ENCODE measurements at places on chromosomes 2 and 18. TPM values are rescaled to one million over a fixed set of nuclear protein-coding genes. Genes with fewer than 3 reads are reported as not detected.
A peak's percentile ranks its signal among the peaks of the same experiment; 100 is the strongest.

DNA sequence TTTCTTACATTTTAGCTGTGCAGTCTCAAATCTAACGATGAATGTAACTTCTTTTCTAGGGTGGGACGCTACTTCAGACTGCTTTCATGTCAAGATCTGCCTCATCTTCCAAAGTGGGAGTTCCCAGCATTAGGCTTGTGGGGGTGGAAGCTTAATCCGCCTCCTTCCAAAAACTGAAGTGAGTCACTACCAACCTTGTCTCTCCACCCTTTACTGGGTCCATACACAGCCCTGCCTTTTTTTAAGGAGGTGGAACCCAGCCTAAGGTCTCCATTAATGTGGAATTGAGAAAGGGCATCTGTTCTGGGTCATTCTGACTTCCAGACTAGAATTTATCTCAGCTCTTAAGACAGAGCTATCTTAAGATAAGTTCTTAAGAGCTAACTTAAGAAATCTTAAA is 42.0 kb upstream of the NFE2L2 start:
- ATAC-seq = no peak

- ATAC-seq = peak; percentile 76
Measured at GRCh38 chr2:235500761-235501672, 7.2 kb downstream of the AGAP1 start.

GRCh38 chr2:154995361-154995760 is 296.9 kb downstream of the KCNJ3 start:
- ATAC-seq = no peak

ADGRF3 gene
- total RNA-seq = 1.4 TPM

CENPA gene
- 36.1 TPM for total RNA-seq

DNA sequence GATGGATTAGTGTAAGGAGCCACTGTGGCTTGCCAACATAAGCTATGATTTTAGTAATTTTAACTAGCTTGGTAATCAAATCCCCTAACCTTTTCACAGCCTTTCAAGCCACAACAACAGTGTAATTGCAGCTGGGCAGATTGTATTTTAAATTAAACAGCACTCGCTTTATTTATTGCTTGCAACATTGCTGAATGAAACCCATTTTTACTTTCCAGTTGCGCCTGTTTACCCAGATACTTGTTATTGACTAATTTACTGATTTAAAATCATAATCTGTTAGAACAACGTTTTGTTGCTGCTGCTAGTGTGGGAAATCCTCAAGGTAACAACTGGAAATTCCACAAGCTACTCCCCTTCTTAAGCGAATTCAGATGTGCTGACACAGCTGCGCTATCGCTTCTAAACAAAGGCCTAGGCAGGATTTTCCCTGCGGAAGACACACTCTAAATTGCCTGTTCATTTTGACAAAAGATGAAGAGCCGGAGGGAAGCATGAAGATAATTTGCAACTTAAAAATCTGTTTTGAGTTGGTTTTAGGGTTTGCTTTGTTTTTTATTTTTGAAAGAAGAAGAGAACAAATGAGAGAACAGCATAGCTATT is 283.9 kb downstream of the ALPK2 start:
- ATAC-seq = no peak

MC2R gene
- not detected for total RNA-seq

DNA sequence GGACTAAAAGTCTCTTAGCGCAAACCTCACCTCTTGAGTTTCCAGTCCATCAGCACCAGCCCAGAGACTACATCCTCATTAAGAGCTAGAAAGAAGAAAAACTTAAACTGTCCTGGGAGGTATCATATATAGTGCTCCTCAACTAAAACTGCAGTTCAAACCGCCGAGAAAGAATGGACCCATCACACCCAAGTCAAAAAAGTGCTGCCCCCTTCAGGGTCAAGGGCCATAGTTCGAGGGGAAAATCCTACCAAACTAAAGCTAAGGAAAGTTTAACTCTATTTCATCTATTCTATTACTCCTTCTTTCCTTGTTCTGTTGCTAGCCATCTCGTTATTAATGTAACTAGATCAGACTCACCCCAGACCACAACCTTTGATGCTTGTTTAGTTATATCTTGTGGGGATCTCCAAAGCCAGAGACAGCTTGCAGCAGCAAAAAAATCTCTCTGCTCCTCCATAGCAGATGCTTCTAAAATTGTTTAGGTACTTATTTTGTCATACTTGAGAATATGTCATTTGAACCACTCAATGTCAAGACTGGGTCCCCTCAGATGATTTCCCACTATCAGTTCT is 134.5 kb upstream of the RMP24 start:
- ATAC-seq = no peak

DPP4 gene
- 97.7 TPM for total RNA-seq

DNA sequence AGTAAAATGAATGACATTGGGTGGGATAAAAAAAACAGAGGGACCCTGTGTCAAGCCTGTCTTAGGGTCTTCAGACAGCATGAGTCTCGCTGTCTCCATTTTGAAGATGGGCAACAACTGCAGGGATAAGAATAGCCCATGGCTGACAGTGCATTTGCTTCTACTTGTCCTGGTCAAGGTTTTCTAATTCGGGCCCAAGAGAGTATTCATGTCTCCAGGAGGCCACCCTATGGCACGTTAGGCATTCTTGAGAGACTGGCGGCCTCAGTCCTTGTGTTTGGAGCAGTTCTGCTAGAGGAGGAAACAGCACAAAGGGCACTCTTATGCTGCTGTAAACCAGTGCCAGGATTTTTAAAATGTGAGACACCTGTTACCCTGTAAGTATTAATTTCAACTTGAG is 9.5 kb upstream of the MYL1 start:
- ATAC-seq = no peak

- ATAC-seq = peak; percentile 88
Measured at GRCh38 chr2:38866773-38867443, 8.8 kb downstream of the DHX57 start.

GRCh38 chr2:216830346-216830745 is 29.5 kb downstream of the TNP1 start:
- ATAC-seq = no peak

IL36RN gene
- total RNA-seq = not detected

DRC1 gene
- not detected for total RNA-seq

DNA sequence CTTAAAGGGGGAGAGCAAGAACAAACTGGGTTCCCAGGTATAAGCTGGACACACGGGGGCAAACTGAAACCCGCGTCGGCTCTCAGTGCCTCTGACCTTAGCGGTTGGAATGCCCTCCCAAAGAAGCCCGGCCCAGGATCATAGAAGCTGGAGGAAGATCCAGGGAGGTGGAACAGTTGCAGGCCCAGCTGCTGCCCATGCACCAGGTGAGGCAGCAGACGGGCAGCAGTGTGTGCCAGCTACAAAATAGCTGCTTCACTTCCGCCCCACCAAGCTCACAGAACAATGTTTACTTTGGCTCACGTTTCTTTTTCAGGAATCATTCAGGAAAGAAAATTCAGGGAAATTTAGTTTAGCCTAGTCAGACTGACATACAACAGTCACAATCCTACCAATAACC is 3.9 kb upstream of the ERMN start:
- ATAC-seq = no peak

GRCh38 chr2:78263571-78263970 is 741.4 kb upstream of the LRRTM4 start:
- no peak for ATAC-seq

DNA sequence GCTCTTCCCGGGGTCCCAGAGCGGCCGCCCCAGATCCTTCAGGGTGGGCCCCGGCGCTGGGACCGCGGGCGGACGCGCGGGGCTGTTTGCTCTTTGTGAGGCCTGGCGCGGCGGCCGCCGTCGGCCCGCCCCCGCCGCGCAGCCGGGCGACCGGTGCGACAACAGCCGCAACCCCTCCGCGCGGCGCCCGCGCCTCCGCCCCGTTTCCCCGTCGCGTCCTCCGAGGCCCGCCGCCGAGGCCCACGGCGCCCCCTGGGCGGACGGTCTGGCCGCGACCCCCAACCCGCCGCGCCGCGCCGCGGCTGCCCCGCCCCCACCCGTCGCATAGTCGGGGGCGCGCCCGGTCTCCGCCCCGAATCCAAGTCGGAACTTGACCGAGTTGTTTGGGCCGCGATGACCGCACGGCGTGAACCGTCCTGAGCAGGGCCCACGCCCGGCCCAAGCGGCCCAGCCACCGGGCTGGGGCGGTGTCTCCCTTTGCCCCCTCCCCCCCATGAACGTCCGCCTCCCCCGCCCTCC is 448 bp downstream of the YPEL5 start:
- ATAC-seq = no peak

DNA sequence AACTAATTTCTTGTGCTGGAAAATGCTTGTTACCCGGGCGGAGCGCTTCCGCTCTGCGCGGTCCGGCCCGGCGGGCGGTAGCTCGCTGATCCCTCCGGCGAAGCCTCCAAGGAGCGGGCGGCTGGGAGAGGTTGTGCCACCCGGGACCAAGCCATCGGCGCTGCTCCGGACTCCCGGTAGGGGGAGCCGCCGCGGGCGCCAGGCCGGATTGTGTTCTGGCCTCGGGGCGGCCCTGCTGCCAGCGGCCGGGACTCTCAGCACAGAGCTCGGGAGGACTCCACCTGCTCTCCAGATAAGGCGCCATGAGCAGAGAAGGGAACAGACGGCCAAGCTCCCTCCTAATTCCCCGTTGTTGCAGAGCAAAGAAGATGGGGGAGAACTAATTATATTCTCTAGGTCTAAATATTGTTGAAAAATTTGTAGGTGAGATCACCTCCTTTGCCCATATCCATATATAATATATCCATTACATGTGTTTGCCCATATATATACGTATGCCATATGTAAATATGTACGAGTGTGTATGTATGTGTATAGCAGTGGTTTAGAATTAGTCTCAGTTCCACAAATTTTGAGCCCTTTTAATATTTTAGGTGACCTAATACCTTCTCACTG is 13.8 kb upstream of the SATB2 start:
- peak; percentile 56 for ATAC-seq

DNA sequence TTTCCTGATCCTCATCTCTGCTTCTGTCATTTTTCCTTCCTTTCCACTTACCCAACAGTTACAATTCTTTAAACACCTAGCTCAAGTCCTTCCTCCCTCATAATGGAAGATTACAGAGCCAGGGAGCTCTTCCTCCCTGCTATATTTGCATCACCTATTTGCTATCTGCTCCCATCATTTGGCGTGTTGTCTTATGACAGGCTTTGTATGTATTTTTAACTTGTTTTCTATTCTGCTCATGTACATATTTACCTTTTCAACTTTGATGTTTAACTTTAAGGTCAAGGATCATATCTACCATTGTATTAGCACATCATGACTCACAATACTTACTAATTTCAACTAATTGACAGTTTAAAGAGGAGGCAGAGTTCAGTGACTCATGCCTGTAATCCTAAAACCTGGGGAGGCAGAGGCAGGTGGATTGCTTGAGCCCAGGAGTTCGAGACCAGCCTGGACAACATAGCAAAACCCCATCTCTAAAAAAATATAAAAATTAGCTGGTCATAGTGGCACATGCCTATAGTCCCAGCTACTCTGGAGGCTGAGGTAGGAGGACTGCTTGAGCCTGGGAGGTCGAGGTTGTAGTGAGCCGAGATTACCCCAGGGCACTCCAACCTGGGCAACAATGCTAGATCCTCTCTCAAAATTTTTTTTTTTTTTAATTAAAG is 308.0 kb upstream of the STON1 start:
- ATAC-seq = no peak

DNA sequence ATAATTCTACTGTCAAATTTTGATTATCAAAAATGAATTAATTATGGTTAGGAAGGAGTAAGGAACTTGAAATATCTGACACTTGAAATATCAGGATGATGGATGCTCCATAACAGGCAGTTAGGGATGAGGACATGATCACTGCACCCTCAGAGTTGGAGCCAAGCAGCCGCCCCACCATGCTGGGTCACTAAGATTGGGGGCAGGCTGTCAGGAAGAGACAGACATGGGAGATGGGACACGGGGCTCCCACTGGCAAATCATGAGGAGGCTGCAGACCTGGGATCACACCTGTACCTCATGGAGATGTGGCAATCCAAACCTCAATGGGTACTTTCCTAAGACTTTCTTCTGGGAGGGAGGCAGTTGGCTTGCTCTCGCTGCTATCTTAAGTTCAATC is 982.0 kb upstream of the ZEB2 start:
- ATAC-seq = no peak

DNA sequence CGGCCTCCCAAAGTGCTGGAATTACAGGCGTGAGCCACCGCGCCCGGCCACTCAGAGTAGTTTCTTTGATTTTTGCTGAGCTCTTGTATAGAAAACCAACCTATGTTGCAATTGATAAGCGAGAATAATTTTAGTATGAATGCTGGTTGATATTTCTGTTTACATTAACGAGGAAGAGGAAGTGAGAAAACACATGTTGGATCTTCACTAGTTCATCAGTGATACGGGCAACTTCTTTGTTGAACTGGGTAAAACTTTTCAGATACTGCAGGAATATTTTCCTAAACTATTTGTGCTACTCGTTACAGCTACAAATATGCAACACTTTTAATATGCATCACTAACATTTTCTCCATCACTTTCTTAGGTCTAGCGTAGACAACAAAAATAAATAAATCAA is 67.9 kb upstream of the SLC25A52 start:
- no peak for ATAC-seq

DNA sequence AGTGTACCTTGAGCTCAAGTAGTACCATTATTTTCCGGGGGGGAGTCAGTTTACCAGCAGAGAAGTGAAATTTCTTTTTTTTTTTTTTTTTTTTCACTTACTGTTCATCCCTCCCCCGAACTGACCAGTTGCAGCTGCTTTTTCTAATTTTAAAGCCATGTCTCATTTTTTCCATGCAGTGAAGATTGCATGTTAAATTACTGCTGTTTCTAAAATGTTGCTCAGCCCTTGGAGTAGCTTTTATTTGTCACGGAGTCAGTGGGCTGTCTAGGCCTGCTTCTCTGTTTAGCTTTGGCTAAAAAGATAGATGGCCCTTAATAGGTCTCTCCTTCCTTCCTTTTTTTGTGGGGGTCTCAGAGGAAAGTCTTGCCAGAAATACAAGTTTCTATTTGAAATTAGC is 70.2 kb downstream of the NGEF start:
- ATAC-seq = no peak

DNA sequence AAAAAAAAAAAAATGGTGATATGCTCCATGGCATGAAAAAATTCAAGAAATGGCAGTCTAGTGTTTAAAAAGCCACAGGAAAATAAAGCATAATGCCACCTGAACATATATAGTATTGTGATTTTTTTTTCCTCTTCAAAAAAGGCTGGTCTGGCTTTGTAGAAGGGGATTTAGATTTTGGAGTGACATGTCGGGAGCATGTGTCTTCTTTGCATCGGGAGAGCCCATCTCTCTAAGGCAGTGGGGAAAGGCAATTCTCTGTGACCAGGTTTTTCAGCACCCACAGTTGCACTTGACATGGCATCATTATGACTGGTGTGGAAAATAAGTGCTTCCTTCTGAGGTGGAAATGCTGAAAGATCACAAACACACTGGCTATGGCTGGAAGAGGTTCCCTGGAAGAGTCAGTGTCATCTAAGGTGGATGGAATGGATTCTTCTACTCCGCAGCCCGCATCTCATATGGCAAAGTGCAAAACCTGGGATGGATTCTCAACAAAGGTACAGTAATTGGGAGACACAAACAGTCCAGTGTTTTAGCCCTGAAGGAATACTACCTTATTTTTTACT is 172.5 kb downstream of the AGAP1 start:
- ATAC-seq = peak; percentile 21

GRCh38 chr2:41865263-41865662 is 182.6 kb upstream of the PKDCC start:
- ATAC-seq = no peak

GRCh38 chr2:32715981-32716380 is 88.1 kb downstream of the TTC27 start:
- no peak for ATAC-seq

G6PC2 gene
- total RNA-seq = not detected

SPEG gene
- 0.79 TPM for total RNA-seq

- ATAC-seq = no peak
Measured at GRCh38 chr2:106339132-106339531, 129.1 kb downstream of the RGPD3 start.

AQP4 gene
- not detected for total RNA-seq

ATAD2B gene
- total RNA-seq = 11.6 TPM
